Psoas muscle (tissue), 8 donors: ENCODE measurements at places on chromosomes 3 and 15. TPM values are rescaled to one million over a fixed set of nuclear protein-coding genes. Genes with fewer than 3 reads are reported as not detected.

GRCh38 chr15:99454107-99454809 lies 111.5 kb upstream of the MEF2A start:
- no peak for DNase-seq
- H3K4me1 ChIP-seq, result peaks cover 32% of the 10 kb centered on the region

DNA sequence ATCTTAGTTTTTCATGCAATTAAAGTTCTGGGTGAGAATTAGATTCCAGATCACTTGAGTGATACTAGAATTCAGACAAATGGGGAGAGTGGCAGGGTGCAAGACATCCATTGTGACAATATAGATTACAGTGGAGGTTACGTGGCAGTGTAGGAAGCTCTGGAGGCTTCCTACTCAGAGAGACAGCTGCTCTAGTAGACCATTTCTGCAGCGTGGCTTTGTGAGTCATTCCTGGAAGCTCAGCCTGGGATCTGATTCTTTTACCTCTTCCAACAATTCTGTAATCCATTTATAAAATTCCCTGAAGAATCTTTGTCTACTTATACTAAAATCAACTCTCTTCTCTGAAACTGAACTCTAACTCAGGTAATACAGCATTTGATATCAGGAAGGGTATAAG lies 90.4 kb upstream of the ASB14 start:
- no peak for DNase-seq
- H3K4me3 ChIP-seq, result no peak overlapping the region
- H3K27ac ChIP-seq, result no peak overlapping the region
- no peaks in the 10 kb centered on the region for H3K4me1 ChIP-seq
- no peaks in the 10 kb centered on the region for H3K36me3 ChIP-seq

The TNFAIP8L3 gene
- 0.78 TPM for total RNA-seq

- H3K4me3 ChIP-seq, result no peak overlapping the region
- H3K27me3 ChIP-seq, result no peaks in the 10 kb centered on the region
- H3K36me3 ChIP-seq, result no peaks in the 10 kb centered on the region
- H3K4me1 ChIP-seq, result peaks cover 12% of the 10 kb centered on the region
- peak overlapping the region; percentile 10 for H3K27ac ChIP-seq
Measured at GRCh38 chr3:49901366-49902339, 2.0 kb downstream of the MST1R start.

GRCh38 chr3:172147113-172147818 lies 107.9 kb downstream of the FNDC3B start:
- peak overlapping the region; percentile 1 for H3K27ac ChIP-seq
- H3K36me3 ChIP-seq, result no peaks in the 10 kb centered on the region
- no peaks in the 10 kb centered on the region for H3K27me3 ChIP-seq
- no peak overlapping the region for H3K4me3 ChIP-seq
- H3K4me1 ChIP-seq, result peaks cover 49% of the 10 kb centered on the region
- DNase-seq, result no peak

GRCh38 chr3:124560666-124561215 lies 169.5 kb upstream of the UMPS start:
- H3K27me3 ChIP-seq, result no peaks in the 10 kb centered on the region
- H3K27ac ChIP-seq, result no peak overlapping the region
- H3K36me3 ChIP-seq, result no peaks in the 10 kb centered on the region
- no peak for DNase-seq

The RPS27L gene
- 169 TPM for total RNA-seq
